ENCODE measurements at places on chromosomes 5 and 9.
A peak's percentile ranks its signal among the peaks of the same experiment; 100 is the strongest.

DNA sequence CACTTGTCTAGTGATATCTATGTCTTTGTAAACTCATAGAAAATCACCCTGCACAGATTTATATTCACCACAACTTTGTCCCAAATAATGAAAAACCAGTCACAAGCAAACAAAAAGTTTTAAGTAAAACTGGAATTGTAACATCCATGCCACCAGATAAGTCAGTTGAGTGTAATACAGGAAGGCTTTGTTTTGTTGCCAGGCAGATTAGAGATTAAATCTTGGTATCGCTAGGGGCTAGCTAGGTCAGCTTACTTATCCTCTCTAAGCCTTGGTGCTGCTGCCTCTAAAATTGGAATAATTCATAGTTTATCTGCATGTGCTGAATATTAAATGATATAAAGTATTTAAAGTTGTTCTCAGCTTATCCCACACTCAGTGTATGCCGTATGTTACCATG is 1062.5 kb downstream of the CDH9 start:
- ATAC-seq, result no peak

- ATAC-seq, result no peak
Observed at GRCh38 chr5:72282878-72283277, 37.2 kb downstream of the MRPS27 start.

DNA sequence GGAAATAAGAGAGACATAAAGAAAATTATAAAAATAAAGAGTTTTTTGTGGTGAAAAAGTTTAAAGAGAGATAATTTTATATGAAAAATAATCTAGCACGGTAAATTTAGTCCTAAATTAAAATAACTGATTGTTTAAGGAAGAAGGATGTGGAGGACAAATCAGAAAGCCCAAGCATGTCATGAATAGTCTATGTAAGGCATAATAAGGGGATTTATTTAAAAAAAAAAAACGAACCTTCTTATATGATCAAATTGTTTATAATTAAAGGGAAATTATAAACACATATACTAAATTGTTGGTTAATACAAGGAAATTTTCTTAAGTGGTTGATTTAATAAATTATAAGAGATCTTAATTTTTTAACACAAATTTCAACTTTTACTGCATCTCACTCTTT is 551.8 kb upstream of the TYRP1 start:
- ATAC-seq, result no peak

DNA sequence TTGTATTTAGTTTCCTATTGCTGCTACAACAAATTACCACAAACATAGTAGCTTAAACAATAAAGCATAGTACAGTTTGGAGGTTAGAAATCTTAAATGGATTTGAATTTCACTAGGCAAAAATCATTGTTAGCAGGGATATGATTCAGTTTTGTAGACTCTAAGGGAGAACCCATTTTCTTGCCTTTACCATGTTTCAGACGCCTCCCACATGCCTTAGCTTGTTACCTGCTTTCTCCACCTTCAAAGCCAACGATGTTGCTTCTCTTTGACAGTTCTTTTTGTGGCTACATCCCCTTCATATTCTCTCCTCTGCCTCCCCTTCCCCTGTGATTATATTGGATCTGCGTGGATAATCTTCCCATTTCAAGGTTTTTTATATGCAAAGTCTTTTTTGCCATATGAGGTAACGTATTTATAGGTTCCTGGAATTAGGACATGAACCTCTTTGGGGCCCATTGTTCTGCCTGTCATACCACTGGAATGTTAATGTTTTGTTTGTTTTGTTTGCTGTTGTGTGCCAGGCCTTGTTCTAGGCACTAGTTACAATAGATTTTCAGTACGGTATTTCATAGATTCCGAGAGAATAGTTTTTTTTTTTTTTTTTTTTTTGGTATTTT is 54.1 kb downstream of the UHRF2 start:
- no peak for ATAC-seq

GRCh38 chr9:73995836-73996235 is 501.3 kb upstream of the RORB start:
- ATAC-seq, result no peak

- no peak for ATAC-seq
Observed at GRCh38 chr9:93329629-93330280, 121.7 kb upstream of the FAM120A start.

DNA sequence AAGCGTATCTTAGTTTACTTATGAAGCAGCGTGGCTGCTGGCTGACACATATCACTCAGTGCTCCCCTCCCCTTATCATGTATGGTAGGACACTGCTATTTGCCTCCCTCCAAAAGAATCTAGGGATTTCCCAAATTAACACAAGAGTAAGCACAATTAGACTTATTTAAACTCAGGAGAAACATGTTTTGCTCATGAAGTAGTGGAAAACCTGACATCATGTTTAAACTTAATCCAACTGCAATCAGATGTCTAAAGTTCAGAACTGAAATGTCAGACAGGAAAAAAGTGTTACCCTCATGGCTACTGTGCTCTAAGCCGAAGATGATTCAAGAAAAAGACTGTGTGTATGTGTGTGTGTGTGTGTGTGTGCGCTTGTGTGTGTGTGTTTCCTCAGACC is 324.1 kb upstream of the TNC start:
- no peak for ATAC-seq

- no peak for ATAC-seq
Observed at GRCh38 chr5:111472579-111472978, 39.8 kb downstream of the STARD4 start.

DNA sequence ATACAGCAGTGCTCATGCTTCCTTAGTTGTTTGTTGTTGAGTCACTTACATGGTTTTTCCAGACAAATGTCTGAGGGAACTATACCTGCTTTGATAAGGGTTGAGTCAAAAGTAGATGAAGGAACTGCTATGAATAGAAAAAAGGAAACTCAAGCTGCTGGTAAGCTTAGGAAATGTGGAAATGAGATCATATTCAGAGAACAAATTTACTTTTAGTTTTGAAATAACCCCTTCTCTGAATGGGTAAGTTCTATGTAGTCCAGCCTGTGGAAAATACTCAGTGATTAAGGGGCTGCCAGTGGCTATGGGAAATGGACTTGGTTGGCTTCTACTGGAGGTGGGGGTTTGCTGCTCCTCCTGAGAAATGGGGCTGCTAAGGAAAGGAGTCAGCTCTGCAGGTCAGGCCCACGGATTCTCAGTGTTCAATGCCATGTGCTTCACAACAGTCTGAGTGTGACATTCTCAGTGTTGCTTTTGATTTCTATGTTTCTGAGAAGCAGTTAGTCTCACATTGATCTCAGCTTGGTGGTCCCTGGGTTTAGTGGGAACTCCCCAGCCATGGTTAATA is 47.7 kb upstream of the GLRX start:
- peak; percentile 74 for ATAC-seq

- ATAC-seq, result no peak
Observed at GRCh38 chr5:126619781-126620180, 19.0 kb downstream of the PHAX start.

Data from activated T-helper 17 cell treated with anti-CD3 and anti-CD28 coated beads, Interleukin-2, amount 50 U/mL, for 72 hours (primary cell).